ENCODE measurements at places on chromosomes 13 and 19. TPM values are rescaled to one million over a fixed set of nuclear protein-coding genes. Genes with fewer than 3 reads are reported as not detected.

Gene LMTK3
- not detected for total RNA-seq

Gene PIBF1
- 9.3 TPM for total RNA-seq

Gene SIGLEC7
- total RNA-seq, result not detected

Gene CGB1
- total RNA-seq, result not detected

Gene PTH2
- not detected for total RNA-seq

Gene GJA3
- 3.3 TPM for total RNA-seq

Gene CCDC70
- total RNA-seq, result not detected

Gene LDLR
- total RNA-seq, result 23.5 TPM

Gene ERICH4
- total RNA-seq, result not detected

Gene FARP1
- total RNA-seq, result 46.0 TPM

DNA sequence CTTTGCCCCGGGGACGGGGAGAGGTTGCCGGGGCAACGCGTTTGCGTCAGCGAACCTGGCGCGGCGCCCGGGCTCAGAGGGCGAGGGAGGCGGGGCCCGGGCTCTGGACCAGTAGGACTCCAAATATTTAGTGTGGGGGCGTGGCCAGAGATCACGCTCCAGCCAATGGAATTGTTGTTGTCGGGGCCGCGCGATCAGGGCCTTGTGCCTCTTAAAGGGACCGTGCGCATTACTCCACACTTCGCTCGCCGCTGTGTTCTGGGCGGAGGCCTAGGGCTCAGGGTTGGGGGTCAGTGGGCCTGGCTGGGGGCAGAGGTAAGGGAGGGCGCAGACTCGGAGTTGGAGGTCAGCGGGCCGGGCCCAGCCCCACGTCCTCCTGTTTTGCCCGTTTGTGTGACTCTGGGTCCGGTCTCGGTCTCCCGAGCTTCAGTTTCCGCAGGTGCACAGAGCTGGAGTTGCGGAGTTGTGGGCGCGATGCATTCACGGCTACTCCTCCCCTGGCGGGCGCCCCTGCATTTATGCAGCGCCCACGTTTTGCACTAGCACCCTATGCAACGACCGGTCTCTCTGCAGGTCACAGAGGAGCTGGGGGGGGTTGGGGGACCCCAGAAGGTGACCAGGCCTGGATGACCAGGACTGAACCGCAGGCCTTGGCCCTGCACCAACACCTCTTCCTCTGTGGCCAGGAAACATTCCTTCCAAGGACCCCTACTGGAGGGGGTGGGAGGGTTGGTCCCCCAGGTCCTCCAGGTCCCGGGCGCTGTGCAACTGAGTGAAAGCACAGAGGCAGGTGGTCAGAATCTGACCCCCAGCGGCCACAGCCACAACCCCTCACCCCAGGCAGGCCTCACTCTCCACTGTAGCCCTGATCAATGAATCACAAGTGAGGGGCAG, 10.7 kb upstream of the MKNK2 start:
- DNase-seq, result peak; percentile 92

DNA sequence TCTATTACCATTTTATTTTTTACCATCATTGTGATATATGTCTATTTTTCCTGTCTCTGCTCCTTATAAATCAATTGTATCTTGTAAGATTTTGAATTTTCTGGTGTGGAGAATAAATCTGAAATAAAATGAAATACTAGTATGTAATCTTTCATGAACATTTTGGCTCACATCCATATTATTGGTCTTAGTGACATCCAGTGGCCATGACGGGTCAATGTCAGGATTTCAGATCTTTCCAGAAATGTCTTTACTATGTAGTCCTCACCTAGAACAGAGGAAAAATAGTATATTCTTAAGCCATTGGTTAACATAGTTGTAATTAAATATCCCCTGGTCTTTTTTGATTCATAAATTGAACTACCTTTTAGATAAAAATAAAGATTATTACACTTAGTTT, 109.8 kb upstream of the GPC6 start:
- no peak for DNase-seq

DNA sequence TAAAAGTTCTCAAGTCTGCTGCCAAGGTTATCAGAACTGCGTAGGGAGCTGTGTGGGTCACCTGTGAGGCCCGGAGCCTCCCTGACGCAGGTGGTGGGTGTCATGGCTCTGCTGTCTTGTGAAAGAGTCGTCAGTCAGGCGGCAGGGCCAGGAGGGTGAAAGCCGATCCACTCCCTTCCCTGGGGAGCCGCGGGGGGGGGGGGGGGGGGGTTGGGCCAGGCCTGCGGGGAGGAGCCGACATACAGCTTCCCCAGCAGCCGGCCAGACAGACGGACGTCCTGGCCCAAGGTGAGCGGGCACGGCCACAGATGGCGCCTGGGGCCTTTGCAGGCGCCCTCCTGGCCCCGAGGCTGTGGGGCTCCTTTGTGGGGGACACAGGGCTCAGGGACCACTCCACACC, 12.4 kb downstream of the SBNO2 start:
- DNase-seq, result no peak

DNA sequence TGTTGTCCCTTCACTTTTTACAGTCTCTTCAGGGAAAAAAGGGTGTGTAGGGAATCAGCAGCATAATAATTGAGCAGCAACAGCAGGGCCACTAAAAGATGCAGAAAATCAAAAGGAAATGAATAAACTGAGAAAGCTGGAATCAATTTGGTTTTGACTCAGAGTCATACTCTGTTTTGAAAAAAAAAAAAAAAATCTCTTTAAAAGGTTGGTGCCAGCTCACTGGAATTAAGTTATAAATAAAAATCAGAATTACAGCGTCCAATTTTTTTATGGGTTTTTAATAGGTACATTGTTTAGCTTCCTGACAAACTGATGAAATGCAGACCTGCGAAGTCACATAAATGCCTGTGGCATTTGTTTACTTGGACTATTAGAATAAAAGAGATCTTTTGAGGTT, 231.9 kb downstream of the COG6 start:
- no peak for DNase-seq

DNA sequence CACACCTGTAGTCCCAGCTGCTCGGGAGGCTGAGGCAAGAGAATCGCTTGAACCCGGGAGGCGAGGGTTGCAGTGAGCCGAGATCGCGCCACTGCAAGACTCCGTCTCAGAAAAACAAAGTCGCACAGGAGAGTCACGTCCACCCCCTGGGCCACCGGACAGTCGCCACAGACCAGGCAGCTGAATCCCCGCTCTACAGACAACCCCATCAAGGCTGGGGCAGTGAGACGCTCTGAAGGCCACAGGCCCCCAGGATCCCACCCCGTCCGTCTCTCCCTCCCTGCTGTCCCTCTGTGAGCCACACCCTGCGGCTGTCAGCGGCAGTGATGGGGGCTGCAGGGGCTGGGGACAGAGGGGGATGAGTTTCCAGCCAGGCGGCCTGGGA, 15.5 kb upstream of the PTBP1 start:
- no peak for DNase-seq

- DNase-seq, result no peak
These were observed 408.3 kb downstream of the KLF5 start for GRCh38 chr13:73467125-73467524.

DNA sequence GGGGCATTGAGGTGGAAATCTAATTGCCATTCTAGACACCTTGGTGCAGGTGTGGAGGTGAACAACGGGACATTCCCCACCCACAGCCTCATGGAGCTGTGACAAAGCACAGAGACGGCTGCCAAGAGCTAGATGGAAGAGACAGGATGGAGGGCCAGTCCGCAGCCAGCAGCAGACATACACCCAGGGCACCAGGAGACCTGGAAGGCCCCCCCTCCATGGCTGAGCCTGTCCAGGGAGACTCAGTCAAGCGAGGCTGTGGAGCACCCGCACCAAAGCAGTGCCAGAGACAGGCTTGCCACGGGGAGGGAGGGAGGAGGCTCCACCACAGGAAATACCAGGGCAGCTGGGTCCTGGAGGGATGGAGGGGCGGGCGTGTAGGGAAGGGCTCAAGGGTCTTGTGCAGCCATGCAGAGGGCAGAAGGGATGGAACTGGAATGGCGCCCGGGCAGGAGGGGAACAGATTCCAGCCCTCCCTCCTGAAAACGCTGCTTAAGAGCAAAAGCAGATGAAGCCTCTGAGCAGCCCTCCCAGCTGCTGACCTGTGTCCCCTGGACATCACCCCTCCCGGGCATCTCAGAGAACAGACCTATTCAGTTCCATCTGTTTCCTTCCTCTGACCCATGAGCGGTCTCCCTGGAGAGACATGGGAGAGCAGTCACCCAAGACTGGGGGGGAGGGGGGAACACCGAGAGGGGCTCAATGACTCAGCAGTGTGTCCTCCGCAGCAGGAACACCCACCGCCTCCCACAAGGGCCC, 14.4 kb downstream of the EPS15L1 start:
- peak; percentile 67 for DNase-seq

DNA sequence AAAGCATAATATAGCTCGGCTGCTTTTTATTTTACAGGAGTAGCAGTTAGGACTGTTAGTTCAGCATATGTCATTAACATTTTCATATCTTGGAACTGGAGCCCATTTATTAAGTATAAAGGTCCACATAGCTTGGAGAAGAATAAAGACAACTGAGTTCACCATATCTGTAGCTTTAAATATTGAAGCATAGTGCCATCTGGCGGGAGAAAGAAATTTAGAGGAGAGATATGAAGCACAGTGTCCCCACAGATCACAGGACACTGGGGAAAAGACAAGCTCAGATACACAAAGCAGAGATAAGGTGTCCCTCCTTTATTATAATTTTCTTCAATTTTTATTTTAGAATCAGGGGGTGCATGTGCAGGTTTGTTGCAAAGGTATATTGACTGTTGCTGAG, 104.7 kb upstream of the FREM2 start:
- DNase-seq, result no peak

DNA sequence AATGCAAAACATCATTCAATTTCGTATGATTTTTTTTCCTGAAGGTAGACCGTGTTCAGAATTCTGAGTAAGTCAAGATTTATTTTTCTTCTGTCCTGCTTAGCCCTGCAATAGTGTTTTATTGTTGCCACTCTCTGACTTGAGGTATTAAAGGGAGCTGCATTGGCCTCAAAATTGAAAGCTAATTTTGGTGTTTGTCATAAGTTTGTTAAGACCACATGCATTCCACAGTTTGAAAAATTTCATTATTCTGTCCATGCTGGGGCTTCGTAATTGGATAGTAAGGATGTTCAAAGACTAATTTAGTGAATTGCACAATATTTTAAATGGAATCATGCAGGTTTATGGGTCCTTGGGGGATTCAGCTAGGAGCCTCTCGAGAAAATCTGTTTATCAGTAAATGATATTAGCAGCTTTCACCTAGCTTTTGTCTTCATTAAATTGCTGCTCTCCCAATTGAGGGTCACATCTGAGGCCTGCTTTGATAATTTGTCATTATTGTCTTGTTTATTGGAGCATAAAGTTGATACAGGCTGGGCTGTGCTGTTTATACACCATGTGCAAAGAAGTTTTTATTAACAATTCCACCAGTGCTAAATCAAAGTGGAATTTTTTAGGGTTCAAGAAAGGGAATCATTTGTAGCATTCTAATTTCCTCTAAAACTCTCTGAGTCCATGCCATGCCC, 339.8 kb upstream of the OBI1 start:
- DNase-seq, result no peak

- DNase-seq, result peak; percentile 96
These were observed 12.6 kb downstream of the XRCC1 start for GRCh38 chr19:43562698-43563241.

DNA sequence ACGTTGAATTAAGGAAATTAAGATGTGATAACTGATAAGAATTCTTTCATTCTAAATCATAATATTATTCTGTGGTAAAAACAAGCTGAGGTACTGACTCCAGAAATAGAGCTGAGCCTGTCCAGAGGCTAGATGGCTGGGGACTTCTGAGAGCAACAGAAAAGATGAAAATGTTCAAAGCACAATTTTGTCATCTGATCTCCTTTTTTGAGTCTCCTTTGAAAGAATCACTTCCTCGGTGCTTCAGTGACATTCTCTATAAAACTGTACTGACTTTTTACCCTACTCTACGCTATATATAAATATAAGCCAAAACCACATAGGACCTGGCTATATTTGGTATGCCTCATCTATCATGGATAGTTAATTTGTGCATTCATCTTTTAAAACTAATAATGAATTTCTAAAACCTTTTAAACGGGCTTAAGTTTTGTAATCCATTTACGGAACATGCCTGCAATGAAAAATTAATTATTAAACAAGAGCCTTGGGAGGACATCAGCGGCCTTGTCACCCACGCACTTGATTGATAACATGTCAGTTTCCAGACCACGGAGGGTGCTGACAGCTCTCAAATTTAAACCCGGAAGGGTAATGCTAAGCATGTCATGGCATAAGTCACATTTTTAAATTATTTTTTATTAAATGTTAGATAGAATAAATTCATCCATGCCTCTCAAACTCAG, 235.5 kb downstream of the PCDH9 start:
- DNase-seq, result no peak

DNA sequence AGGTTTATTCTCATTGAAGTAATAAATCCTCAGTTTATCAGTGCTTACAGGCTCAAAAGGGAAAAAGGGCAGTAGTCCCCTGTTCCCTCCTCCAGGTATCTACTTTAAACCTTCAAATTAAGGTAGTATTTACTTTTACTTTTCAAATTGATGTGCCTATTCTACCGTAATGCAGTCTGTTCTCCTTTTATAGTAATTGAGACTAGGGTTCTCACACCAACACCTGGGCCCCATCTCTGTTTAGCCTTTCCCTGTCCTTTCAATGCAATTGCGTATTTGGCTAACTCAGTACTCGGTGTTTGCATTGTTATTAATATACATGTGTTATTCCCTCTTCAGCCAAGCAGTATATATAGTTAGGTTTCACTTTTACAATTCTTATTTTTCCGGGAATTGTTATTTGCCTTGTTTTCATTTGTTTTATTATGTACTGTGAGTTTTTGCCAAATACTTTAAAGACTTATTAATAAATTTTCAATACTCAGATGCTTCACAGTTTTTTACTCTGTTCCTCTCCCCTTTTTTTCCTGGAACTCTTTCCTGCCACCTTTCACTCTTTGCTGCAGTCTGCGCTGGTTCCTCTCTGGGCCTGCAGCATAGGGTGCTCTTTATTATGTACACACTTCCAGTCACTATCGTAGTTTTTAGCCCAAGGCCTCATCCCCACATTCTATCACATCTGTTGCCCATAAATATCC, 30.3 kb downstream of the USPL1 start:
- DNase-seq, result no peak

DNA sequence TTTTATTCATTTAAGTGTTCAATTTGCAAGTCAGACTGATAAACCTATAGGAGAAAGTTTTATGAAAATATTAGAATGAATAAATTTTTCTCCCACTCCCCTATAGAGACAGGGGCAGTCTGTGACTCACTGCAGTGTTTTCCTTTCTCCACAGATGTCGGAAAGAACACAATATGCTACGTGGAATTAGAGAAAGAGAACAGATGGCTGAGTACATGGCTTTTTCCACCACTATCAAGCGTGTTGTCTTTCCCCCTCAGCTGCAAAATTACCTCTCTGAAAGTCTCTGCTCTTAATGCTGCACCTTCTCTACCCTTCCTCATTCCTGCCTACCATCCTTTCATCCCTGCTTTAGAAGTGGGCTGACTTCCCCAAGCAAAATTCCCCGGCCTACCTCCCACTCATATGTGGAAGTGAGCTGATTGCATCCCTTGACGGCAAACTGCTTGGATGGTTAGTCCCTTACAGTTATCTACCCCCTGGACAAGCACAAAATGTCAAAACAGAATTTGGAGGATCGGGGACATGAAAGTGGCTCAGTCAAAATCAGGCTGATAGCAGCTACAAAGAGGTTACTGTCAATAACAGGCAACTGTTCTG, 30.0 kb downstream of the FLT1 start:
- no peak for DNase-seq

- no peak for DNase-seq
These were observed 5.5 kb downstream of the SSC5D start for GRCh38 chr19:55493645-55494171.

GRCh38 chr13:24007979-24008620, 110.8 kb upstream of the C1QTNF9B start:
- DNase-seq, result no peak
